ENCODE measurements at places on chromosomes 3 and 15. TPM values are rescaled to one million over a fixed set of nuclear protein-coding genes. Genes with fewer than 3 reads are reported as not detected.

GRCh38 chr3:133361011-133361410 lies 38.8 kb upstream of the BFSP2 start:
- no peak for DNase-seq
- H3K4me1 ChIP-seq: no peaks in the 10 kb centered on the region
- H3K36me3 ChIP-seq: no peaks in the 10 kb centered on the region
- no peak overlapping the region for H3K27ac ChIP-seq

GRCh38 chr3:86921971-86922680 lies 68.8 kb downstream of the VGLL3 start:
- no peaks in the 10 kb centered on the region for H3K4me1 ChIP-seq
- DNase-seq: no peak
- H3K36me3 ChIP-seq: no peaks in the 10 kb centered on the region
- H3K27me3 ChIP-seq: no peaks in the 10 kb centered on the region

The ZIC1 gene
- total RNA-seq: 0.45 TPM

The MESP2 gene
- total RNA-seq: not detected

GRCh38 chr15:39304201-39304841 lies 276.6 kb upstream of the THBS1 start:
- no peaks in the 10 kb centered on the region for H3K27me3 ChIP-seq
- no peak overlapping the region for H3K4me3 ChIP-seq
- no peak overlapping the region for H3K27ac ChIP-seq
- H3K36me3 ChIP-seq: no peaks in the 10 kb centered on the region

DNA sequence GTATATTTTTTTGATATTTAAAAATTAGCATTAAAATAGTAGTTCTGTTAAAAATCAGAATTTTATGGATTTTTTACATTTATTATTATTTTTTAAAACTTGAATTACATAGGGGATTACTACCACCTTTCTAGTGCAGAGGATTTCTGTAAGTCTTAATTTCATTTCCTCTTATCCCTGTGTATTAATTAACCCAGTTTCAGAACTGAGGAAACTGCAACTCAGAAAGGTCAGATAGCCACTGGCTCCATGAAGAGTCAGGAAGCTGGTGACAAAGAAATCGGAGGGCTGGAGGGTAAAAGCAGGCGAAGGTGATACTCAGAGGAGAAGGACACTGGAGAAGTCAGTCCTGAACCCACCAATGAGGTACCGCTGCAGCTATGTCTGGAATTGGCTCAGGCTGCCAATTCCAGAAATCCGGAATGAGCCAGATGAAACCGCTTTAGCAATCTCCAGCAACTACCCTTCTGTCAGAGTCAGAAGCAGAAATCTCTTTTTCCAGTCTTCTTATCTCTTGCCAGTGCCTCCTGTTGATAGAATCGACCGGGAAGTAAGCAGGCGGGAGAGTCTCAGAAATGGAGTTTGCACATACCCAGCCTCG lies 308.5 kb downstream of the SV2B start:
- H3K27ac ChIP-seq: no peak overlapping the region
- H3K36me3 ChIP-seq: no peaks in the 10 kb centered on the region
- H3K4me3 ChIP-seq: no peak overlapping the region

The MYRIP gene
- total RNA-seq: 4.9 TPM

DNA sequence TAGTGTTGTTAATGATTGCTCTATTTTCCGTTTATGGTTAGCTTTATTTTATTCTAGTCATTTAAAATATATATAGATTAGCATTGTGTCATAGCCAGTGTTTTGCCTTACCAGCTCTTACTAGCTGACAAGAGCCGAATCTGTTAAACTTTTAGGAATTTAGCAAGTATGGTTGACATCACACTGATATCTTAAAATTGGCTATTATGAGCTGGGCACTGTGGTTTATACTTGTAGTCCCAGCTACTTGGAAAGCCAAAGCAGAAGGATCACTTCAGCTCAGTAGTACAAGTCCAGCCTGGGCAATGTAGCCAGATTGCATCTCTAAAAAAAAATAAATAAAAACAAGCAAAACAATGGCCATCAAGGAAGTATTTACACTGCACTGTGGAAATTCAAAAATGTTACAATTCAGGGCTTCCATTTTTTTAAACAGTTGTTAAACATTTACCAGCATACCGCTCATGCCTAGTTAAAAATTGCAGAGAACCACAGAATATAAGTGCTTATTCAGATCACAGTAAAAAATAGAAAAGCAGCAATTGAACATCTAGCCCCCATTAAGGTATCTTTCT lies 208.4 kb upstream of the CGNL1 start:
- no peaks in the 10 kb centered on the region for H3K4me1 ChIP-seq
- no peak for DNase-seq
- no peaks in the 10 kb centered on the region for H3K36me3 ChIP-seq
- no peak overlapping the region for H3K4me3 ChIP-seq
- no peak overlapping the region for H3K27ac ChIP-seq

DNA sequence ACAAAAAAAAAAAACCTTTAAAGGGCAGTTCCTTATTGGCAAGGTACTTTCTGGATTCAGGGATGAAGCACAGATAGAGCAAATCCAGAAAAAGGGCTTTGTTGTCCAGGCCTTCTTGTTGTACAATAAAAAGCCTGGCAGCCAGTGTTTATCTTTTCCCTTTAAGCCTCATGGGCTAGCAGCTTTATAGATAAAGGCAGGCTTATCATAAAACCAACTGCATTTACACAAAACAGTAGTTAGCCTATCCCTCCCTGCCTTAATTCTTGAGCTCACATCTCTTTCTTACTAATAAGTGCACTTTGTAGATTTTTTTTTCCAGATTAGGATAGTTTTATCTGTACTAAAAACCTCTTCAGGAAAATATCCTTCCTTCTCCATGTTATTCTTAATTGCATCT lies 662.8 kb upstream of the CCDC54 start:
- H3K36me3 ChIP-seq: no peaks in the 10 kb centered on the region
- no peaks in the 10 kb centered on the region for H3K27me3 ChIP-seq
- no peak overlapping the region for H3K27ac ChIP-seq
- no peak for DNase-seq

DNA sequence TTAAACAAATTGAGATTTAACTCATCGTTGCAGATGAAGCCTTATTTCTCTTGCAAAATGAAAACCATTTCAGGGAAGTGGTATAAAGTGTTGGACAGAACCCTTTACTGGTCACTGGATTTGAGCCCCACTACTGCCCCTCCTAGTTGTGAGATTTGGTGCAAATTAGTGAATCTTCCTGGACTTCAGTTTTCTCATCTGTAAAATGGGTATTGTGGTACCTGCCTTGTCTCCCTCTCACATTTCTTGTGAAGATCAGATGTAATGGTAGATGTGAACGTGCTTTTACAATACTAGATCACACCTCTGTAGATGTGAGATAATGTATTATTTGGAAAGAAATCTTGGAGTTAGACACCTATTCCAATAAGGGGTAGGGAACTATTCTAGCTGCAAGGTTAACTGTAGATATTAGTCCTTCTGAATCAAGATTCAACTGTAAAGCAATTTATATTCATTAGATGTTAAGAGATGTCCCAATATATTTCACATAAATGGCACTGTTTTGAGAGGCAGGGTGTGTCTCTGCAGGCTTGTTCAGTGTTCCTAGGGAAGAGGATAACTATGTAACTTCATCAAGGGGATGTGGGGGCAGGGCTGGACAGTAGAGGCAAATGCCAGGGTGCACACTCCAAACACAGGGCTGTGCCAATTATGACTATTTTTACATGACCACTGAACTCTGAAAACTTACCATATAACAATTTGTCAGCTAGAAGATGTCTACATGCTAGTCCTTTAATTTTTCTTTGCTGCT lies 112.4 kb upstream of the PFN2 start:
- H3K27ac ChIP-seq: no peak overlapping the region
- no peaks in the 10 kb centered on the region for H3K36me3 ChIP-seq
- no peak for DNase-seq

GRCh38 chr3:127464642-127465041 lies 125.9 kb downstream of the TPRA1 start:
- no peaks in the 10 kb centered on the region for H3K4me1 ChIP-seq
- H3K27me3 ChIP-seq: no peaks in the 10 kb centered on the region
- no peak overlapping the region for H3K4me3 ChIP-seq

- H3K27me3 ChIP-seq: no peaks in the 10 kb centered on the region
- peaks cover 10% of the 10 kb centered on the region for H3K4me1 ChIP-seq
- DNase-seq: no peak
- no peaks in the 10 kb centered on the region for H3K36me3 ChIP-seq
- no peak overlapping the region for H3K27ac ChIP-seq
- H3K4me3 ChIP-seq: no peak overlapping the region
Measured at GRCh38 chr3:65946438-65946837, 92.3 kb downstream of the MAGI1 start.

DNA sequence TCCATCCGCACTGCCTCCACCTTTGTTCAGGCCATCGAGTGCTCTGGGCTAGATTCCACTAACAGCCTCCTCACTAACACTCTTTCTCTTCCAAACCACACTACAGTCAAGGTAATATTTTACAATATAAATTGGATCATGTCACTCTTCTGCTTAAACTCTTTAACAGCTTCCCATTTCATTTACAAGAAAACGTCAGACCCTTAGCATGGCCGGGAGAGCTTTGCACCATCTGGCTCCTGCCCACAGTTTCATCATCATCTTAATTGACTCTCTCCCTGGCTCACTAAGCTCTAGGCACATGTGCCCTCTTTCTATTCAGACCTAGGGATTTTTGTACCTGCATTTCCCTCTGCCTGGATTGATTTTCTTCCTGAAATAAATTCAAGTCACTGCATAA lies 354.7 kb downstream of the FGF12 start:
- H3K27ac ChIP-seq: no peak overlapping the region
- no peaks in the 10 kb centered on the region for H3K27me3 ChIP-seq
- no peaks in the 10 kb centered on the region for H3K4me1 ChIP-seq
- H3K4me3 ChIP-seq: no peak overlapping the region
- DNase-seq: no peak

The CCR1 gene
- 2.2 TPM for total RNA-seq

DNA sequence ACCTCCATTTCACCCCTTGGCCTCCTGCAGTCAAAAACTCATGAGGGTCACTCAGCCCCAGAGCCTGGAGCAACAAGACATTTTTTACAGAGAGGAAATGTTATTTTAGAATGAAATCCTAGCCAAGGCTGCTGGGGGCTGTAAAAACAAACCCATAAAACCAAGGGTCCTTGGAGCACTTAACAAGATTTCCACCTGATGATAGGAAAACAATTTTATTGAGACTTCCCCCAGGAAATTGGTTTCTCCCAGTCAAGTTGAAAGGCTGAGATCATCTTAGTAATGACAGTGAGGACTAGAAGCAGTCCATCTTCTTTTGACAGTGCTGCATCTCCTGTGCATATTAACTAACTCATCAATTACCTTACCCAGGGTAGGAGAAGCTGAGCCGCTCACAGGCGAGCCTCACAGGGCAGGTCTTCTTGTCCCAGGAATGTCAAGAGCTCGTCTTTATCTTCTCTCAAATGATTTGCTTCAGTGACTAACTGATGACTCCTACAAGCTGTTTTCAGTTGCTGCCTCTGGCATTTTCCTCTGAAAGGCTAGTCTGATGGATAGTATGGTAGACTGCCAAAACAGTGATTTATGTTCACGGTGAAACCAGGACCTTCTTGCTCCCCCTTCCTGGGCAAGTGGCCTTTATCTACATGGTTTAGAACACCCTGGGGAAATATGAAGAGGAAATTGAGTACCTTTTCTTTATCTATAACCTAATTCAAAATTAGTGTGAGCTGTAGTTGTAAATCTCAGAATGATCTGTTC lies 34.6 kb upstream of the AEN start:
- no peak overlapping the region for H3K4me3 ChIP-seq
- no peaks in the 10 kb centered on the region for H3K36me3 ChIP-seq
- no peak overlapping the region for H3K27ac ChIP-seq
- no peaks in the 10 kb centered on the region for H3K27me3 ChIP-seq
- no peaks in the 10 kb centered on the region for H3K4me1 ChIP-seq

DNA sequence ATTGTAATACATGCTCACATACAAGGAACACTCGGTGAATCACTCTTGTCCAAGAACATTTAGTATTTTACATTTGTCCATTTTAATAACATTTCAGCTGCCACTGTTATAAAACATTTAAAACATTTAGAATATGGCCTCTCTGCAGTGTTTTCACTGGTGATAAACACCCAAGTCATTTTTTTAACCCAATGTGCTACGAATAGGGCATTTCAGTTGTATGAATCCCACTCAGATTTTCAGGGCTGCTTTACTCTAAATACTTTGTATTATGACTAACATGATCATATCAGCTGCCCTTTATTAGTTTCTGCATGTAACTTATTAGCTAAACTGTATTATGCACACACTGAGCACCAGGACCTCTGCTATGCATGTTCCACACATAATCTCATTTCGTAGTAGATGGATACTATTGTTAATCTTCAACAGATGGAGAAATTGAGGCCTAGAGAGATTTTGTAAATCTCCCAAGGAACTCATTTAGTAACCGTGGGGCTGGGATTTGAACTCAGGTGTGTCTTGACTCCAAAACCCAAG lies 148.6 kb upstream of the CDIN1 start:
- no peaks in the 10 kb centered on the region for H3K27me3 ChIP-seq
- no peak overlapping the region for H3K4me3 ChIP-seq
- DNase-seq: no peak

The C3orf80 gene
- total RNA-seq: 0.32 TPM

GRCh38 chr3:19934098-19934566 lies at the start of gene EFHB:
Gene EFHB, minus strand, starts transcription at chr3:19934217. Its CDS starts 199 bp downstream, at chr3:19934018.
- H3K4me1 ChIP-seq: no peaks in the 10 kb centered on the region
- H3K36me3 ChIP-seq: no peaks in the 10 kb centered on the region
- no peak for DNase-seq
- no peaks in the 10 kb centered on the region for H3K27me3 ChIP-seq
- no peak within 1 kb of the TSS for H3K27ac ChIP-seq
- no peak within 1 kb of the TSS for H3K4me3 ChIP-seq

The CD96 gene
- 1.2 TPM for total RNA-seq

DNA sequence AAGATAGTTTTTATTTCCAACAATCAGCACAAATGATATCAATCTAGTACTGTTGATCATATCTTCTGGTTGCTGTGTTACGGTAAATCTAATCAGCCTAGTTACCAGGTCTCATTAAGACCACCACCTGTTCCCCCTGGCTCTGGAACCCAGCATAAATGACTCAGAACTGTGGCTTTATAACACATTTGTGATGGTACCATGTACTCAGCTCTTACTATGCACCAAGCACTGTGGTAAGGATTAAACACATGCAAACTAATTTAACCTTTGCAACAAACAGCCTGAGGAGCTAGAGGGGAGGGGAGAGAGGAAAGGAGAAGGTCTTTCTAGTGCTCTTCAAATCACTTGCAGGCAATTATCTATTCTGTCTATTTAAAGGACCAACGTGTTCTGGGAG lies 173.9 kb upstream of the LMCD1 start:
- no peak overlapping the region for H3K4me3 ChIP-seq
- H3K27ac ChIP-seq: no peak overlapping the region
- H3K36me3 ChIP-seq: no peaks in the 10 kb centered on the region
- DNase-seq: no peak
- H3K27me3 ChIP-seq: no peaks in the 10 kb centered on the region

The PPIP5K1 gene
- 25.1 TPM for total RNA-seq
